ENCODE measurements at places on chromosomes 7 and 10. TPM values are rescaled to one million over a fixed set of nuclear protein-coding genes. Genes with fewer than 3 reads are reported as not detected.

The GIMAP8 gene
- 15.5 TPM for total RNA-seq

The OR13A1 gene
- total RNA-seq: not detected

The RSU1 gene
- 70.9 TPM for total RNA-seq

The CYP2C19 gene
- total RNA-seq: not detected

The DYDC2 gene
- total RNA-seq: not detected

- H3K4me3 ChIP-seq: no peak overlapping the region
- H3K27ac ChIP-seq: no peak overlapping the region
- H3K36me3 ChIP-seq: no peaks in the 10 kb centered on the region
- no peaks in the 10 kb centered on the region for H3K27me3 ChIP-seq
- DNase-seq: no peak
Observed at GRCh38 chr7:23266918-23267317, 20.3 kb downstream of the GPNMB start.

DNA sequence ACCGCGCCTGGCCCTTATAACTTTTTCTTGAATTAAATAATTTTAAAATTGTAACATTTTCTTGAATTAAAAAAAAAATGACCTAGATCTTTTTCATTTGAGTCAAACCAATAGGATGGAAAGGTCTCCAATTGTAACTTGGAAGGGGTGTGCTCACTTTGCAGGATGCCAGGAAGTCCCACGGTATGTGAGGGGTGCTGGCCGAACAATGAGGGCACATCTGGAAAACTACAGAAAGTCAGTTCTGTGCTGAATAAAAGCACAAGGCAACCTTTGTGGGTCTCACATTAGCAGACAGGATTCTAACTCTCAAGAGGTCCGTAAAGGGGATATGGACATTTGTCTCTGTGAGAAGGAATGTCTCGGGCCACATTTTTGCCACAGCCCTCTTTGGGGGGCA lies 52.8 kb upstream of the PDLIM1 start:
- peak overlapping the region; percentile 7 for H3K27ac ChIP-seq
- H3K4me1 ChIP-seq: peaks cover 48% of the 10 kb centered on the region
- DNase-seq: no peak
- H3K4me3 ChIP-seq: no peak overlapping the region

GRCh38 chr10:119206603-119207365 lies 587 bp upstream of the GRK5 start:
- H3K27me3 ChIP-seq: no peaks in the 10 kb centered on the region
- H3K36me3 ChIP-seq: no peaks in the 10 kb centered on the region
- peak; percentile 93 for DNase-seq
- H3K27ac ChIP-seq: peak overlapping the region; percentile 98
- H3K4me3 ChIP-seq: peak overlapping the region; percentile 89

GRCh38 chr10:14382022-14382421 lies 51.3 kb upstream of the FRMD4A start:
- H3K36me3 ChIP-seq: no peaks in the 10 kb centered on the region
- H3K27ac ChIP-seq: no peak overlapping the region
- DNase-seq: no peak
- H3K27me3 ChIP-seq: no peaks in the 10 kb centered on the region
- H3K4me3 ChIP-seq: no peak overlapping the region

DNA sequence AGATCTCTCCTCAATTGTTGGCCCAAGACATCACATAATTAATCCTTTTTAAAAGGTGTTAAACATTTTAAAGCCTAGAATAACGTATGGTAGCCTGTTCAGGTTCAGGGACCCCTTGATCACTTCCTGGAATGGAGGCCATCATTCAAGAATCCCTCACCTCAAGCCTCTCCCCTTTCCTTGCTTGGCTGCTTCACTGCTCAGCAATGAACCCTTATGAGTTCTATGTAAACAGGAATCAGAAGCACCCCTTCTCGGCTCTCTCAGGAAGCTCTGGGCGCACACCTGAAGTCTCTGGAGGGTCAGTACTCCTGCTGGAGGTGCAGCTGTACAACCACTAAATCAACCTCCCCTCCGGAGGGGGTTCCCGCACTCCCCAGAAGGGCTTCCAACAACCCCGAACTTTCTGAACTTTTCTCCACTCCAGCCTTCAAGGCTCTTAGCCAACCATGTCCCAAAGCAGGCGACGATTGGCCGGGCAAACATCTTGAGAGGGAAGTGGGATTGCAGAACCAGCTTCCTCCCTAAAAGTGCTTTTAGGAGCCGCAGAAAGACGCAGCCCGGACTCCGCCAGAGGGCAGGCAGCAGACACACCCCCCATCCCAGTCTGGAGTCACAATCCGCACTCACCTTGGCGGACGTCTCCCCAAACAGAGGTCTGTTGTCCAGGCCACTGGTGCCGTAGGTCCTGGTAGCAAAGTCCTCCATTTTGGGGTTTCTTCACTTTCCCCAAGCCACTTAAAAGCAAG lies 562 bp downstream of the TMEM243 start:
- H3K27ac ChIP-seq: peak overlapping the region; percentile 86
- H3K27me3 ChIP-seq: no peaks in the 10 kb centered on the region
- peak overlapping the region; percentile 88 for H3K4me3 ChIP-seq
- H3K36me3 ChIP-seq: no peaks in the 10 kb centered on the region
- DNase-seq: no peak

GRCh38 chr7:672891-673290 lies 53.6 kb upstream of the DNAAF5 start:
- H3K27me3 ChIP-seq: no peaks in the 10 kb centered on the region
- H3K27ac ChIP-seq: peak overlapping the region; percentile 80
- H3K36me3 ChIP-seq: peaks cover 8% of the 10 kb centered on the region
- DNase-seq: no peak
- peaks cover 13% of the 10 kb centered on the region for H3K4me1 ChIP-seq
- H3K4me3 ChIP-seq: no peak overlapping the region

- no peak overlapping the region for H3K4me3 ChIP-seq
- no peak for DNase-seq
- H3K4me1 ChIP-seq: no peaks in the 10 kb centered on the region
- no peak overlapping the region for H3K27ac ChIP-seq
- no peaks in the 10 kb centered on the region for H3K36me3 ChIP-seq
Observed at GRCh38 chr7:24786941-24787340, 29.7 kb upstream of the GSDME start.
